T-helper 9 cell (primary cell): ENCODE measurements at places on chromosomes 12 and 14.
A peak's percentile ranks its signal among the peaks of the same experiment; 100 is the strongest.

DNA sequence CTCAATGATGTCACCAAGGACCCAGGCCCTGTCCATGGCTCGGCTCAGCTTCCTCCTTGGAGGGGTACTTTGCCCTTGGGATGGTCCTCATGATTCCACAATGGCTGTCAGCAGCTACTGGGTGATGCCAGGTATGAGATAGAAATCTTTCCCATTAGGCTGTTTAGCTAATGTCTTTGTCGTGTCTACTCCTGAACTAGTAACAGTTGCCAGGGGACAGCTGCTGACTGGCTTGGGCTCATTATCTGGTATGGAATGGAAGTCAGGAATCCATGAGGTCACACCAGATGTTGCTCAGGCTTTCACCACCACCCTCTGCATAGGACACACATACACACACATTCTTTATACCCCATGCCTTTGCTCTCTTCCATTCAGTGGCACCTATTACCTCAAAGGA lies 9.2 kb downstream of the PRPH start:
- DNase-seq = no peak

GRCh38 chr12:3381059-3382047 lies 109.7 kb upstream of the PRMT8 start:
- no peak for DNase-seq

GRCh38 chr12:131166717-131167116 lies 213.0 kb downstream of the ADGRD1 start:
- DNase-seq = no peak

DNA sequence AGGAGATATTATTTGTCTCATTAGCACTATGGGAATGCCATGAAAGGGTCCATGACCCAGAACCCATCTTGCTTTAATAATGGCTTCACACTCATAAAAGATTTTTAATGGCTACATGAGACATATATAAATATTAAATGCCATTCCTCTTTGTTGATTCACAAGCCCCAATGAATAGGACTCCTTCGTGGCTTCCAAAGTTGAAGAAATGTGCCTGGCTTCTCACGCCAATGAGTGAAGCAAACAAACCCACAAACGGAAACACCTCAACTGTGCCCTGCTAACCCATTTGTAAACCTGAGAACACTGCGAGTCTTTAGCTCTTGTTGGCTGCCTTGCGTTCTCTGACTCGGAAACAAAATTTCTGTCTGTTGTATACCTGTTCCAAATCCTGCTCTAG lies 381.7 kb upstream of the DDHD1 start:
- no peak for DNase-seq

GRCh38 chr12:57069523-57069922 lies 9.1 kb downstream of the NEMP1 start:
- peak; percentile 37 for DNase-seq

GRCh38 chr12:120119271-120119973 lies 2.9 kb upstream of the RAB35 start:
- no peak for DNase-seq

- peak; percentile 15 for DNase-seq
Measured at GRCh38 chr12:130775953-130776856, 60.1 kb upstream of the RIMBP2 start.

DNA sequence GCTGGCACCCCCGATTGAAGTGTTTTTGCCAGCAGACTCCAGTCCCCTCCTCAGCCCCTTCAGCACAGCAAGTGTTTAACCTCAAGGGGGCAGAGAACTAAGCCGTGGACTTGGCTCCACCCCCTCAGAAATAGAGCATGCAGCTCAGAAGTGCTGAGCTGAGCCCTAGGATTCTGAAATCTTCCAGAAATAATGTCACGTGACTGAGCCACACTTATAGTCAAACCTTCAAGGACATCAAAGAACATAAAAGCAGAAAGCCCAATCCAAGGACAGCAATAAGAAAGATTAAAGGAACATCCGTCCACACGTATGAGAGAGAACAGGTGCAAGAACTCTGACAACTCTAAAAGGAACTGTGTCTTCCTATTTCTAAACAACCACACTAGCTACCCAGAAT lies 317.7 kb upstream of the LRFN5 start:
- DNase-seq = no peak

DNA sequence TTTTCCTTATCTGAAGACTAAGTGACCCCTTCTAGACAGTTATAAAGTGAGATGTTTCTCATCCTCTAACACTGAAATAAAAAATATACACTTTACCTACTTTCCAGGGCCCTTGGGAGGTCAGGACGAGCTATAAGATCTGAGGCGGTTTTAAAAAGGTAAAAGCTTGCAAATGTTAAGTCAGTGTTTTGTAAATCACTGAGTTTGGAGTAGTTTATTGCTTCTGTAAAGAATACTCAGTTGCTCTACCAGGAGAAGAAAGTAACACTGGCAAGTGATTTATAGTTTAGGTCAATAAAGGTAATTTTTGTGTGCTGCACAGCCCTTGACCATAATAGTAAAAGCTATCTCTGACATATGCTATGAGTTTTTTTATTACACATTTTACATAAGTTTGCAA lies 584.5 kb downstream of the TMTC2 start:
- no peak for DNase-seq

DNA sequence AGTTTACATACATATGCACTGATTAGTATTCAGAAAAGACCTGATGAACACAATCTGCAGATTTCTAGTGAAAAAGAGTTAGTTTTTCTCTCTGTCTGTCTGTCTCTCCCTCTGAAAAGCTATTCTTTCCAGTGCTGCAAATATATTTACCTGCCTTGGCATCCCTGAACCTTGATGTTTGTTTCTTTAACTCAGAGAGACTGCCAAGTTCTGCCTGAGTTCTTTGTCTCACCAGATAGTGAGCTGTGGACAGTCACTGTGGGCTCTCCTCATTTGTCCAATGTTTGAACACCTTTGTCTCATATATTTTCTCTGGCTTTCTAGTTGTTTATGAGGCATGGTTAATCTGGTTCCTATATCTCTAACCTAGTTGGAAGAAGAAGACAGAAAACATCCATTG lies 250.4 kb downstream of the SOX5 start:
- DNase-seq = no peak

- DNase-seq = no peak
Measured at GRCh38 chr12:5581019-5581418, 149.1 kb downstream of the NTF3 start.

GRCh38 chr12:104334581-104334980 lies 31.0 kb downstream of the EID3 start:
- DNase-seq = no peak

DNA sequence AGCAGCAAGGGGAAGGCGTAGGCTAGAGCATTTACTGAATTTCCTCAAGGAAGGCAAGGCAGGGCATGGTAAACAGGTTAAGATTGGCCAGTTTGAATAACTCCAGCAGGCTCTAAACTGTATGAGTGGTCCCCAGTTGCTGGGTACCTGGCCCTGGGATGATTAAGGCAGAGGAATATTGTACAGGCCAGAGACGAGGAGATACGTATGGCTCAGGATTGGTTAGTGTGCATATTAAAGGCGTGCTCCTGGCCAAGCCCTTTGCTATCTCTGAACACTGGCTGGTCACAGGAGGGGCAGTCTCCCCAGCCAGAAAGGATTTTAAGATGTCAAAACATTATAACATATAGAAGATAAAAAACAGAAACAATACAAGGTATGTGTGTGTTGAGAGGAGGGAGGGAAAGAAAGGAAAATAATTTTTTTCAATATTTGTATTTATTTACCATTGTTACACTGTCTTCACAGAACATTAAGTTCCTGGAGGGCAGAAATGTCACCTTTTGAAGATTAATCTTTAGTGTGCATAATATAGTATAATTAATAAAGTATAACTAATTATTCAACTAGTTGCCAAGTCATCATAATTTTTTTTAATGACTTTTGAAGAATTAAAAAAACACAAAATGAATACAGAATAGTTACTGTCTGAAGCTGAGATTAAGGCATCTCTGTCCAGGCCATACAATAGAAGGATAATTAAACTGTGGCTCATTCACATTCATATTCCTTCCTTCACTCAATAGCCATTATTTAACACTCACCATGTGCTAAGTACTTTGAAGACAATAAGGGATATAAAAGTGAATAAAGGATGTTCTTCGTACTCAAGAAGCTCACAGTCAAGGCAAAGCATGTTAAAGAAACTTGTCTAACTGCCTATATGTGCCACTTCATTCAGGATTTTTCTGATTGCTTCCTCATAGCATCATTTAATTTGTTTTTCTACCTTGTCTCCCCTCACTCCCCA lies 41.9 kb downstream of the DCP1B start:
- DNase-seq = no peak

DNA sequence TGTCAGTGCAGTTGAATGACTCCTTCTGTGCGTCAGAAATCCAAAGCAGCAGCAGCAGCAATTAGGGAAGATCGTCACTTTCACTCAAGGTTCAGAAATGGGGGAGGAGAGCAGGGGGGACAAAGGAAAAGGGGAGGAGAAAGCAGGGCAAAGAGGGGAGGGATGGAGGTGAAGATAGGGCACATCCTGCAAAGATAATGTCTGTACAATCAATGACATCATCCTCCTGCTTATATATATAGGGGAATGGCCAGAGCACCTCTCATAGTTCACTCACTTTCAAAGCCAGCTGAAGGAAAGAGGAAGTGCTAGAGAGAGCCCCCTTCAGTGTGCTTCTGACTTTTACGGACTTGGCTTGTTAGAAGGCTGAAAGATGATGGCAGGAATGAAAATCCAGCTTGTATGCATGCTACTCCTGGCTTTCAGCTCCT lies at the start of gene NTS:
NTS (plus strand) TSS at position 265 of the 431 bp plus-strand sequence; CDS start at position 374, 109 bp downstream.
- no peak for DNase-seq

GRCh38 chr12:108482717-108483212 lies 32.3 kb upstream of the FICD start:
- DNase-seq = no peak

GRCh38 chr14:61395115-61395725 lies 73.8 kb downstream of the PRKCH start:
- no peak for DNase-seq

DNA sequence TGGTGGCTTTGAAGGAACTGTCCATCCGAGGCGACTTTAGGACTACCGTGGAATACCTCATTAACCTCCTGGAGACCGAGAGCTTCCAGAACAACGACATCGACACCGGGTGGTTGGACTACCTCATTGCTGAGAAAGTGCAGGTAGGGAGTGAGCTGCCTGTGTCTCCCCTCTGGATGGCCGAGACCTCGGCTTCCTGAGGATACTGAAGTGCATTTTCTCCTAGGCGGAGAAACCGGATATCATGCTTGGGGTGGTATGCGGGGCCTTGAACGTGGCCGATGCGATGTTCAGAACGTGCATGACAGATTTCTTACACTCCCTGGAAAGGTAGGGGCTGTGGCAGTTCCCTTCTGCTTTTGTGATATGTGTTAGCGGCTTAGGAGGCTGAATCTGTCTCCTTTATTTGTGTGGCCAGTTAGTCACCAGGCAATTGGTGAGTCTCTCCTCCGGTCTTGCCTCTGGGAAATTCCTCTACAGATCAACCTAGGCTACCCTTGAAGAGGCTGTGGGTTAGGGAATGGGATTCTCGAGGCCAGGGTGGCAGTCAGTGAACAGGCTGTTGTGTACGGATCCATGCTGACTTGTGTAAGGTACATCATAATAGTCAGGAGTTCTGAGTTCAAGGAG lies 75.3 kb downstream of the ACACB start:
- no peak for DNase-seq

- DNase-seq = no peak
Measured at GRCh38 chr12:79058342-79058741, 193.8 kb downstream of the SYT1 start.

DNA sequence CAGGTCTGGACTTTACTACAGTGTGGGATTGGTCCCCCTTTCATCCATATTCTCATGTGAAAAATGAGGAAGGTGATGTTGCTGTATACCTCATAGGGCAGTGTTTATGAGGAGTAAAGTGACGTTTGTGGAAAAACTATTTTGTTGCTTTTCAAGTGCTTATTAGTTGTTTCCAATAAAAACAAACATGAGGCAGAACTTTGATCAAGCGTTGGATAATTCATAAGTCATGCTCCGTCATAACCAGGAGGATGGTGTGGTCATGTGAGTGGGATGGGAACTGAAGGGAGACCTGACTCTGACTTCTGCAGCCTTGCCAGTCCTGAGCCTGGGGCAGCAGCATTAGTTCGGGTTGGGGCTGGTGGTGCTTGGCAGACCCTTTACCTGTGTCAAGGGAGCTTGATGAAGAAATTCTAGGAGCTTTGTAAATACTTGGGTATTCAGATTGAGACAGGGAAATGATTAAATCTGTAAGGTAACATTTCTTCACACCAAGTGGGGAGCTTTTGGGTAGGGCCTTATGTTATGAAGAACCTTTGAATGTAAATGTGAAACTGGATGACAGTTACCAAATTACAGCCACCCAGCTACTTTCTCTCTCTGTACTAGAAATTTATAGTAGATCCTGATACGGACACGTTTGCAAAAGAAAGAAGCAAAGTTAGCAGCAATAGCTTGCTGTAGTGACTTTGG lies 462.4 kb upstream of the RGS6 start:
- no peak for DNase-seq

DNA sequence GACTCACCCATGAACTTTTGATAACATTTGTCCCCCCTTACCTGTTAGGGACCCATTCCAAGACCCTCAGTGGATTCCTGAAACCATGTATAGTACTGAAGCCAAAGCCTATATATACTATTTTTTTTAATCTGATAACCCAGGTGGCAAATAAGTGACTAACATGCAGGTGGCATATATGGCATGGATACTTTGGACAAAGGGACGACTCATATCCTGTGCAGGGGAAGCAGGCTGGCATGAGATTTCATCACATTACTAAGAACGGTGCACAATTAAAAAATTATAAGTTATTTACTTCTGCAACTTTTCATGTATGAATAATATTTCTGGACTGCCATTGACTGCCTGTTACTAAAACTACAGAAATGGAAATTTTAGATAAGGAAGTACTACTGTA lies 880.1 kb upstream of the FBXO33 start:
- no peak for DNase-seq

GRCh38 chr12:3571724-3572123 lies 80.7 kb downstream of the PRMT8 start:
- no peak for DNase-seq

DNA sequence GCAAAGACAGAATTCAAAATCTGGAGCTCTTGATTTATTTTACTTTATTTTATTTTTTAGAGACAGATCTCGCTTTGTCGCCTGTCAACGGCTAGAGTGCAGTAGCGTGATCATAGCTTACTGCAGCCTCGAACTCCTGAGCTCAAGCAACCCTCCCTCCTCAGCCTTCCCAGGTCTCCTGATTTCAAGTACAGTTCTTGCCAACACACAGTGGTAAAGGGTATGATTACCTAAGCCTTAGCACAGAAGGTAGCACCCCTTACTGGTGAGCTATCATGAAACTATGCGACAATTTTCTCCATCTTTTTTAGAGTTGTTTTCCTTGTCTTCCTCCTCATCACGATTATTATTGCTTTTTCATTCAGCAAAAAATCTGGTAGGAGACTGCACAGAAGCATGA lies 94.3 kb upstream of the ETV6 start:
- no peak for DNase-seq

GRCh38 chr14:50974118-50974517 lies 29.8 kb upstream of the PYGL start:
- DNase-seq = no peak

DNA sequence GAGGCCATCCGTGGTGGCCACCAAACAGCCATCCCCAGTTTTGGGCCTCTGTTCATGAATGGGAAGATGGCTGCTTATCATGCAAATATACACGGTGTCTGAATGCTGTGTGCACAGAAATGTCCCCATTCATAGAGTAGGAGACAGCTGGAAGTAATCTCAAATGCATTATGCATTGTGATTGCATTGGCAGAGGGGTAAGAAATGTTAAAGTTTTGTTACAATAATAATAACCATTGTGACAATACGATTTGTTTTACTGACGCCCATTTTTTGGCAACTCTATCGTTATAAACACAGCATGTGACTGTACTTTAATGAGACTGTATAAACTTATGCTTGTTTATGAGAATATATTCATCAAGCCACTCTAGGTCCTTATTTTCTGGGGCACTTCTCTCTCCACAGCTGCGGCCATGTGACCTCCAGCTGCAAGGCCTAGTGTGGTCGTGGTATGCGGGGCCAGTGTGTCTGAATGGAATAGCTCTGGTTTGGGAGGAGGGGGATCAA lies 474.3 kb downstream of the VRK1 start:
- no peak for DNase-seq
